ENCODE measurements at places on chromosomes 4 and X.

DNA sequence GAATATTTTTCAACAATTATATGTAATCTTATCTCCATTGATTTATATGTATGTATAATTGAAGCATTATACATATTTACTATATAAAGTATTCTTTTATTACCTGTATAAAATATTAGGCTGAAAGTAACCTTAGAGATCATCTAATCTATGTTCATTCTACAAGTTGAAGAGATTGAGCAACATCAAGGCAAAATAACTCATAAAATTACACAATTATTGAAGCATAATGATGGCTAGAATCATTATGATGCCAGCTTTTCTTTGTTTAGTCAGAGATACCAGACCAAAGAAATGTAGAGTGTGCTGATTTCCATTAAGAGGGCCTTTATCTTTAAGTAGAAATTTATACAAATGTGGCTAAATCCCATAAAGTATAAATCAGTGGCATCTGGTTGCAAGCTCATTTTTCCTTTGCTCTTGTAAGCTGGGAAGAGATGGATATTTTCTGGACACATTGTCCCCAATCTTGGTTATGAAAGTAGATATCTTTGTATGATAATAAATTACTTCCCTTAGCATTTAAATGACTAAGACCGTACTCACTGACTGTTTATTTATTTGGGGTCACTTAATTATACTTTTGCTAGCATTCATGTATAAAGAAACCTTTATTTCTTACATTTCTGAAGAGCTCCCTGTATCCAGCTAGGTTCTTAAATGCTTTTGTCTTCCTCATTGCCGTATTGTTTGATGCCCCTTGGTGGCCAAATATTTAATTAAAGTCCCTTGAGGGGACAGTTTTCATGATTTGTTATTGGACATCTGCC, 339.8 kb downstream of the PCDH7 start:
- DNase-seq, result no peak

DNA sequence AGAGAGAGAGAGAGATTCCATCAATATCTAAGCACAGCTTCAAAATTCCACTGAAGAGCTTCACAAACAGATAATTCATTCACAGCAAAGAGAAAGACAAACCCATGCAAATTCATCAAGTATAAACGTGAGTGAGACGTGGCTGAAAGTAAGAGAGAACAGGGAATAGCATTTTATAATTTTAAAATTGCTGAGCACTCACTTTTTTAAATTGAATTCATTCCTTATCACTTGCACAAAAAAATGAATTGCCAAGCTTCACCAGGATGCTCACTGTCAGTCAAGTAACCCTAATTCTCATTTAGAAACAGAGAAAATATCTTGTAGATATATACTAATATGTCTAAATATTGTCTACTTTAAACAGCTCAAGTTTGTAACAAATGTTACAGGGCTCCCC, 40.5 kb downstream of the BMP3 start:
- DNase-seq, result no peak

DNA sequence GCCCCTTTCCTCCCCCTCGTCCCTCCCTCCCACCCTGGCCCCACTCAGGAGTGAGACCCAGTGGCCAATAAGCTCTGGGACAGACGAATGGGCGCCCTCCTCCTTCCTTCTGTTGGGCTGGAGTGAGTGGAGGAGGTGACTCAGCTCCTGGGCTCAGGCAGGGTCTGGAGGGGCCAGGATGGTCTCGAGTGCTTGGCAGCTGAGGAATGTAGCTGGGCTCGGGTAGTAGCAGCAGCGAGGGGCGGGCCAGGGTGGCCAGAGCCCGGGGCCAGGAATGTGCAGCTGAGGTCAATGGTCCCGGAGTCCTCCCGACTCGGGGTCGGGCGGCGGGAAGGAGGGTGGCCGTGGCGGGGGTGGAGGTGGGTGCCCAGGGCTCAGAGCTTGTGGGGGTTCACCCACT, 15.0 kb downstream of the G6PD start:
- DNase-seq, result no peak

- DNase-seq, result no peak
Measured at GRCh38 chrX:150610043-150610442, 41.6 kb downstream of the MTM1 start.

DNA sequence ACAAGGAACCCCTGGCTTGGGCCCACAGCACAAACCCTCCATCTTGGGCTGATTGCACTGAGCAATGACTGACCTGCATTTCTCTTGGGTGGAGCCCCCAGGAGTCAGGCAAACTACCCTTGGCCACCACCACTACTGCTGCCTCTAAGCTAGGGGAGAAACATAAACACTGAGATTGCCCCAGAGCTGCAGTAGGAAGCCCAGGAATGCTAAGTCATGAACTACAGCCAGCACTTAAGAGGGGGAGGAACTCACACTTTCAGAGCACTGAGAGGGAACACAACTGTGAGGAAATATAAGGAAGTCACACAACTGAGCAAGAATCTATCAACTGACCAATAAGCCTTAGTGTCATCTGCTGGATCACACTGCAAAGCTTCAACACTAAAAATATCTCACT, 111.6 kb upstream of the PPP3CA start:
- no peak for DNase-seq

GRCh38 chr4:80073473-80074008, 512 bp upstream of the ANTXR2 start:
- DNase-seq, result no peak

DNA sequence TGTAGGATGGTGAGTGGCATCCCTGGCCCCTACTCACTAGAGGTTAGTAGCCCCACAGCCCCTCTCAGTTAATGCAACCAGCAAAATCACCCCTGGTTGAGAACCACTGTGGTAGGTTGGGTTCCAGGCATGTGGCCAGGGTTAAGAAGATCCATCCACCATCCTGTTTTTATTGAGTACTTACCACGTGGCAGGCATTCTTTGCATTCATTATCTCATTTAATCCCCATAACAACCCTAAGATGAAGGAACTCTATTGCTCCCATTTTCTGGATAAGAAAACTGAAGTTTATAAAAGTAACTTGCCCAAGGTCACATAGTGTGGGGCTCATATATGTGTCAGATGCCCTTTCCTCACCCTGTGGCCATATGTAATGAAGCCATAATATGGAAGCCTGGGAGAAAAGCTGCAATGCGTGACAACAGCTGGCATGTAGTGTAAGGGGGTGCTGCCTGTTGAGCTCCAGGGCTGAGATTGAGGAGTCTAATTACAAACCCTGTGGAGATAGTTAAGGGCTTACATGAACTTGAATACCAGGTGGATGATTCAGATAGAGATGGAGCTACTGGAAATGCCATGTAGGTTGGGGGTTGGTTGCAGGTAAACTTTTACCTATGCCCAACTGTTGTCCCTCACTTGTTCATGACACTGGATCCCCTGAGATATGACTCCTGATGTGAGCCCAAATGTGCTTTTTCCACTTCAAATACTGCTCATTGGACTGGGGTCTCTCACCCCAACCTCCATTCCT, 100.2 kb upstream of the PGRMC2 start:
- DNase-seq, result no peak

GRCh38 chr4:89285745-89286144, 21.9 kb downstream of the GPRIN3 start:
- DNase-seq, result no peak
